ENCODE measurements at places on chromosomes 1 and 21. TPM values are rescaled to one million over a fixed set of nuclear protein-coding genes. Genes with fewer than 3 reads are reported as not detected.
A peak's percentile ranks its signal among the peaks of the same experiment; 100 is the strongest.

GRCh38 chr1:201357636-201358348, 19.7 kb downstream of the TNNT2 start:
- DNase-seq: no peak

DNA sequence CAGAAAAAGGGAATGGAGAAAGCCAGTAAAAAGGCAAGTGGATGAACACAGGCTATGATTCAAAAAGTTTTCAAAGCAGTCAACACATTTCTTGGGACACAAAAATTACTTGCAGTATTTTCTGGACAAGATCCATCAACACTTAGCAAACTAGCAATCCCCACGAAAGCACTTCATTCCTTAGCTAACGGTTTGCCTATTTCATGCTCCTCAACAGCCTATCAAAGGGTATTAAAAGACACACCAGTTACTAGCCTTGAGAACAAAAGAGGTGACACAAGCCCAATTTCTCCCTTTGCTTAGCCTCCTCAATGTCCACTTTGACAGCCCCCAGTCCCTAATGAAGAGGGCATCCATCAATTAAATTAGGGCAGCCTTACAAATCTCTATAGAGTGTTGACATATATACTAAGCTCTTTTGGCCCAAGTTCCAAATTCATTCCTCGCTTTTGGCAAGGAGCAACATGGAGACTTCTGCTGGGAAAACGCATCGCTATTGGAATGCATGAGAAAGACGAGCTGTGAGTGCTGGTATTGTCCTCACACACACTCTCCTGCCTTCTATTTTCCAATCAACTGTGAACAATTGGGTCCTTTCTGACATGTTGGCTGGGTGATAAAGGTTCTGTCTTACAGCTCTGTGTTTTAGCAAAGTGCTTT, 180.0 kb downstream of the TNR start:
- no peak for DNase-seq

- no peak for DNase-seq
Observed at GRCh38 chr21:17082843-17083483, 429.9 kb upstream of the CXADR start.

DNA sequence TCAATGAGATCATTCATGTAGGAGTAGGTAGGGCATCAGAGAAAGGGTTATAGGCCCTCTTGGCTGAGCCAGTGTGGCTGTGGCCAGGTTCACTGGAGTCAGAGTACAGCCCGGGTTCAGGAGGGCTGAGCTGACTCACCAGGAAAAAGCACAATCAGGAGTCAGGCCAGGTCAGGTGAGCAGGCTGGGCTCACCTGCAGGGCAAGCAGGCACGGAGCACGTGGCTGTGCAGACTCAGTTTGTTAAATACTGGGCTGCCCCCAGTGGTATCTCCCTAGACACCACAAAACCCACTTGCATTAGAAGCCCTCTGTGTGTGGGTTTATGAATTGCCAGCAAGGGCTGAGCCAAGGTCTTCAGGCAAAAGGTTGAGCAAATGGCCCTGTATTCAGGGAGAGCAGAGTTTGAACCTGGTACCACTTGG, 122.1 kb upstream of the SERBP1 start:
- DNase-seq: no peak

DNA sequence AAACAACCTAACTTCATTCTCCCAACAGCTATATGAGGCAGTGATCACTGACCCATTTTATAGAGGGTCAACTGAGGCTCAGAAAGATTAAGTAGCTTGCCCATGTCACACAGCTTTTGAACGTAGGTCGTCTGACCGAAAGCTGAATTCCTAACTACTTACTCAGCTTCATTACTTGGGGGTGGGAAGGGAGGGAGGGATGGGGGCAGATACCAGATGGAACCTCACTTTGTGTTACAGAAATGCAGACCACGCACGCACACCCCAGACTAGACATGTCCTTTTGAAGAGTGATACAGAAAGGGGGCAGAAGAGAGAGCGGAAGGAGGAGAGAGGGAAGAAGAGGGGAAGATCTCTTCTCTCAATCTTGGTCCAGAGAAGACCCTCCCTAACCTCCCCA, 2.3 kb downstream of the ADGRB2 start:
- DNase-seq: no peak

GRCh38 chr1:15810073-15810472, 2.6 kb upstream of the UQCRHL start:
- no peak for DNase-seq

GRCh38 chr1:103516693-103517092, 8.8 kb upstream of the RNPC3 start:
- DNase-seq: no peak

- DNase-seq: no peak
Observed at GRCh38 chr1:151478923-151479322, 19.6 kb upstream of the POGZ start.

GRCh38 chr1:41805771-41806471, 112.8 kb downstream of the HIVEP3 start:
- DNase-seq: no peak

- peak; percentile 57 for DNase-seq
Observed at GRCh38 chr1:53326598-53327181, 1.2 kb downstream of the LRP8 start.

DNA sequence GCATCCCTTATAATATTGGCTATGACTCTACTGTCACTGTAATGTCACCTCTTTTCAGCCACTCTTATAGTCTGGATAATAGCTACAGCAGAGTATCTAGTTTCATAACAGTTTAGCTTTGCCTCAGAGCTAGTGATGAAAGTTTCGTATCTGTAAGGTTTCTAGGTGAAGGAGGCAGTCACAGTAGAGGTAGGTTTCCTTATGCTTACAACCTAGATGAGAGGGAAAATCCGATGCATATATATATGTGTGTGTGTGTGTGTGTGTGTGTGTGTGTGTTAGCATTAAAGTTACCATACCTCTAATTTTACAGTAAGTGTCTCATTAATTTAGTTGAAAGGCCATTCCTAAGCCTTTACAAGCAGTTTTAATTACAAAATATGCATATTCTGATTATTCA, 2.2 kb upstream of the TOR1AIP2 start:
- DNase-seq: no peak

DNA sequence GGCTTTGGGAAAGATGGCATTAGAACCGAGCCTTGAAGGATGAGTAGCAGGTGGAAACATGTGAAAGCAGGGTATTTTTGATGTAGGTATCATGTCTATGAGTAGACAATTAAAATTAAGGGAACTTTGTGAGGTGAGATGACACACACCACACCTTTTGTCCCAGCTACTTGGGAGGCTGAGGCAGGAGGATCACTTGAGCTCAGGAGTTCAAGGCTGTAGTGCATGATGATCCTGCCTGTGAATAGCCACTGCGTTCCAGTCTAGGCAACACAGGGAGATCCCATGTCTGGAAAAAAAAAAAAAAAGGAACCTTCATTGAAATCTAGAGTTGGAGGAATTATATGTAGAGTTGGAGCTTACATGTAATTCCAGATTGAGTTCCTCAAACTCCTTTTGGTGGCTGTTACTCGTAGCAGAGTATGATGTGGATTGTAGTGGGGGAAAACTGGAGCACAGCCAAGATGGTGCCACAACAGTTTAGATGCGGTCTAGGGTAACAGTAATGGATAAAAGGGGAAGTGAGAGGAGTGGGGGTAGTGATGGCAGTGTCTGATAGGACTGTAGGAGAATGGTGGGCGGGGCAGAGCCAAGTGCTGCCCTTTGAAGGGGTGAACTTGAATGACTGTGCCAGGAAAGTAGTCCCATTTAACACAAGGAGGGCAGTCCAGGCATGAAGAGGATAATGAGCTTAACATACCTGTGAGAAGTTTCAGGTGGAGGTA, 17.4 kb downstream of the AK4 start:
- peak; percentile 48 for DNase-seq

GRCh38 chr1:207134581-207134980, 30.5 kb downstream of the C4BPA start:
- no peak for DNase-seq

- peak; percentile 81 for DNase-seq
Observed at GRCh38 chr1:32349211-32349708, 13.0 kb downstream of the FAM229A start.

DNA sequence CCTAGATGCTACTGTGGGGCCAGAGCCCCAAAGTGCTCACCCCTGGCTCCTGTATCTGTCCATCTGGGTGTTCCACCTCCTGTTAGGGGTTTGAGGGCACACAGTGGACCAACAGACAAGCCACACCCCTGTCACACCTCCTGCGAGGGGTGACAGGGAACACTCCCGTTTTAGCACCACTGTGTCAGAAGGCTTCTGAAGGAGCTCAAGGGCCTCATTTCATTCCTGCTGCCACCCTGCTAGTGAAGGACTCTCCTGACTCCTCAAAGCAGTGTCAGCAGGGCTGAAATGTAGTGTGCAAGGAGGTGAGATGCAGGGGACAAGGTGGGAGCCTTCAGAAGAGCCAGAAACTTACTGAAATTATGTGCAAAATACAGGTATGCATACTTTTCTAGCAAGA, 174.6 kb downstream of the GPATCH2 start:
- no peak for DNase-seq

- DNase-seq: no peak
Observed at GRCh38 chr21:33030633-33031032, 4.9 kb downstream of the OLIG2 start.

DNA sequence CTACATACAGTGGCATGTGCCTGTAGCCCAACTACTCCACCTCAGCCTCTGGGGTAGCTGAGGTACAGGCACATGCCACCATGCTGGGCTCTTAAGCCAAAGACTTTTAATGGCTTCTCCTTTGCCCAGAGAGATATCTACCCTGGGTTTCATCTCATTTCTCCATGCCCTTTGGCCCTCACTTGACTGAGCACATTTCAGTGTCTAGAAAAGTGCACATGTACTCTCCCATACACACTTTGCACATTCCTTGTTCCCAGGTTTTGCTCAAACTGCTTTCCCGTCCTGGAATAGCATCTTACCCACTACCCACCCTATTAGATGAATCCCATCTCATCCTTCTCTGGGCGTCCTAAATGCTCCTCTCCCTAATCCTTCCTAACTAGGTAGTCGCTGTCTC, 10.2 kb upstream of the RXRG start:
- no peak for DNase-seq

GRCh38 chr1:30613188-30613587, 110.2 kb downstream of the MATN1 start:
- no peak for DNase-seq

DNA sequence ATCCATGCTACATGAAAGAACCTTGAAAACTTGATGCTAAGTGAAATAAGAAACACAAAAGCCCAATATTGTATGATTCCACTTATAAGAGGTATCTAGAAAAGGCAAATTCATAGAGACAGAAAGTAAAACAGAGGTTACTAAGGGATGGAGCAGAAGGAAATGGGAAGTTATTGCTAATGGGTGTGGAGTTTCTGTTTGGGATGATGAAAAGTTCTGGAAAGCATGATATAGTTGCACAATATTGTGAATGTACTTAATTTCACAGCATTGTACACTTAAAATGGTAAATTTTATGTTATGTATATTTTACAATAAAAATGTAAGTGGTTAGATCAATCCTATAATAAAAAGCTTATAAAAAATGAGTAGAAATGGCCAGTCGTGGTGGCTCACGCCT, 1.6 kb upstream of the NECAP2 start:
- no peak for DNase-seq

GRCh38 chr1:32870615-32871363, at the start of gene FNDC5:
Gene FNDC5 (minus strand): TSS chr1:32870912.
- DNase-seq: no peak

- DNase-seq: no peak
Observed at GRCh38 chr1:75589637-75590036, 21.3 kb downstream of the SLC44A5 start.

- peak; percentile 48 for DNase-seq
Observed at GRCh38 chr1:167627865-167628641, 2.0 kb upstream of the RCSD1 start.

- peak; percentile 42 for DNase-seq
Observed at GRCh38 chr1:155010211-155010918, 7.8 kb downstream of the ZBTB7B start.

- DNase-seq: no peak
Observed at GRCh38 chr1:52579415-52579814, 22.8 kb upstream of the GPX7 start.

- no peak for DNase-seq
Observed at GRCh38 chr1:158121604-158122254, 59.0 kb upstream of the CD1D start.

The KDF1 gene
- total RNA-seq: 0.35 TPM

The FMN2 gene
- not detected for total RNA-seq

The IFFO2 gene
- 4.4 TPM for total RNA-seq

The MIA3 gene
- total RNA-seq: 49.2 TPM

The MSH4 gene
- 0.35 TPM for total RNA-seq

The LAMC2 gene
- 4.0 TPM for total RNA-seq

The NBPF4 gene
- not detected for total RNA-seq

The AGT gene
- total RNA-seq: 56.2 TPM

The OVAAL gene
- total RNA-seq: 1.1 TPM

The ADAM30 gene
- not detected for total RNA-seq

The CLCA4 gene
- total RNA-seq: not detected

Data from Right ventricle myocardium superior (tissue), 1 donor.